ENCODE measurements at places on chromosomes 6 and 20.

DNA sequence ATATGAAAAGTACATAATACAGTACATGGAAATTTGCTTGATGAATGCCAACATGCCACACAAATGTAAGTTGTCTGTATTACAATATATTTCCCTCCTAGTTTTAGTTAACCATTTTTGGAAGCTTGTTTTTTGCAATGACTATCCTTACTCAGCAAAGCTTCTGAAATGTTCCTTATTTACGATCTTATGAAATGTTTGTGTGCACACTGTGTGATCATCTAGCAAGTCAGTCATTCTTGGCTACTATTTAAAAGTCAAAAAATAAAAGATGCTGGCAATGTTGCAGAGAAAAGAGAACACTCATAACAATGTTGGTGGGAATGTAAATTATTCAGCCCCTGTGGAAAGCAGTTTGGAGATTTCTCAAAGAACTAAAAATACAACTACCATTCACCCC lies 33.8 kb downstream of the SUMO4 start:
- DNase-seq: no peak

GRCh38 chr6:111011360-111012142 lies 29.7 kb downstream of the RPF2 start:
- DNase-seq: peak; percentile 59

GRCh38 chr6:54361734-54362133 lies 53.5 kb downstream of the TINAG start:
- no peak for DNase-seq

- no peak for DNase-seq
Observed at GRCh38 chr6:170230520-170231292, 60.2 kb downstream of the DLL1 start.

GRCh38 chr6:74568861-74569260 lies 637.0 kb downstream of the COL12A1 start:
- no peak for DNase-seq

DNA sequence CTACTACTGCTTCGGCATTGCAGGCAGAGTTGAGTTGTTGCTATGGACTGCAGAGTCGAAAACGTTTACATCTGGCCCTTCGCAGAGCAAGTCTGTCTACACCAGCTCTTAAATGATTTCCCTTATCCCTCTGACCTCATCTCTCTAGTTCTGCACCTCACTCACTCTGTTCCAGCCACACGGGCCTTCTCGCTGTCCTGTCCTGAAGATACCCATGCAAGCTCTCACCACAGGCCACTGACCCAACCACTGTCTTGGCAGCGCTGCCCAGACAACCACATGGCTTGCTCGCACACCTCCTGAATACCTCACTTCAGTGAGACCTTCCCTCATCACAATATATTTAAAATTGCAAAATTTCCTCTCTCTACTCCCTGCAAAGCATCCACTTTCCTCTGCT lies 31.4 kb downstream of the B4GALT5 start:
- no peak for DNase-seq

- DNase-seq: no peak
Observed at GRCh38 chr20:62716198-62716940, 7.7 kb downstream of the NTSR1 start.

- DNase-seq: peak; percentile 37
Observed at GRCh38 chr6:42781546-42781795, 381 bp upstream of the BICRAL start.

GRCh38 chr20:60728705-60729104 lies 523.4 kb upstream of the CDH4 start:
- DNase-seq: no peak

GRCh38 chr6:22222469-22222868 lies 74.4 kb downstream of the PRL start:
- no peak for DNase-seq

- DNase-seq: no peak
Observed at GRCh38 chr6:131769385-131770141, 38.3 kb upstream of the ENPP1 start.

DNA sequence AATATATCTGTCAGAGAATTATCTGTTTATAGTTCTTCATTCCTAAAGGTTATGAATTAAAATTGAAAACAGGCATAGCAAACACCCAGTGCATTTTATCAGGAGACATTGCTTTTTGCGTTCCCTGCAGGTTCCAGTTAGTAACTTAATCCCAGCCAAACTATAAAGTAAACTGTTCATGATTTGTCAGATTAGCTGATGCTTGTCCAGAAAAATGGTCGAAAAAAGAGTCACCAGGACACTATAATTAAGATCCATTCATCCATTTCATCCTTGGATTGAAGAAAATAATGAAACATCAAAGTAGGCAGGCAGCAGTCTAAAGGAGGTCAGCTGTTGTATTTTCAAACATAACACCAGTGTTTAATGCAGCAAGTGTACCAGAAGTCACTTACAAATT lies 75.9 kb downstream of the EPHA7 start:
- no peak for DNase-seq

- no peak for DNase-seq
Observed at GRCh38 chr20:51111290-51111689, 88.4 kb upstream of the KCNG1 start.

DNA sequence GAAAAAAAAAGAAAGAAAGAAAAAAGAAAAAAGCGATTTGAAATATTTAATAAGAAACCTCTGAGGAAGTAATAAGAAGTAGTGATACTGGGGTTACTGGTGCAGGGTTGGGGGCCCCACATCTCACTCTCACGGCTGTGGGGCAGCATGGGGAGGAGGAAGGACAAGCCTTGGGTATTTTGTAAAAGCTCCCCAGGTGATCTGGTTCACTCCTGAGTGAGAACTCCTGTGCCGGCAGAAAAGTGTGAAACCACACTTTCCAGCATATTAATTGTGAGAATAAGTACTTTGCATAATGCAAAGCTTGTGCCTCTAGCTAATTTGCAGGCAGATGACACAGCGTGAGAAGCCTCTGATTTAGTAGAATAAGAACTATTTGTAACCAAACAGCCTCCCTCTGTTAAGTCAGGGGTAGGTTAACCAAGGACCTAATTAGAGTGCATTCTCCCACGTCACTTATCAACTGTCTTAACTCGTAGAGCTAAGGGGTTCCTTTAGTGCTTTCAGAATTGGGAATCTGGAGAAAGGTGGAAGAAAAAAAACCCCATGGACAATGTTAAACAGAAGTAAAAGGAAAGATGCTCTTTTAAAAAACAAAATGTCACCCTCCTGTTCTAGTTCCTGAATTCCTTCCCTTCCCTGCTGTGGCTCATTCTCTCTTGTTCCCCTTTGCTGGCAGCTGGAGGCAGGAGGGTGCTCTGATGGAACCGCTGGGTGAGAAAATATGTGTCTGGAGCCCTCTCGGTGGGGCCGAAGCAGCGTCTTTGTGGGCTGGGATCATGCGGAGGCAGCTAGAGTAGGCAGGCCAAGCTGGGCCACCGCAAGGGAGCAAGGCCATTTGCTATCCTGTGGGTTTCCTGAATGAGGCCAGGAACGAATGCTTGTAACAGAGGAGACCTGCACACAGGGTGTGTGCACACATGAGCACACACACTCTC lies 108.7 kb downstream of the FYN start:
- DNase-seq: no peak

- no peak for DNase-seq
Observed at GRCh38 chr6:144467921-144468320, 182.8 kb downstream of the UTRN start.

DNA sequence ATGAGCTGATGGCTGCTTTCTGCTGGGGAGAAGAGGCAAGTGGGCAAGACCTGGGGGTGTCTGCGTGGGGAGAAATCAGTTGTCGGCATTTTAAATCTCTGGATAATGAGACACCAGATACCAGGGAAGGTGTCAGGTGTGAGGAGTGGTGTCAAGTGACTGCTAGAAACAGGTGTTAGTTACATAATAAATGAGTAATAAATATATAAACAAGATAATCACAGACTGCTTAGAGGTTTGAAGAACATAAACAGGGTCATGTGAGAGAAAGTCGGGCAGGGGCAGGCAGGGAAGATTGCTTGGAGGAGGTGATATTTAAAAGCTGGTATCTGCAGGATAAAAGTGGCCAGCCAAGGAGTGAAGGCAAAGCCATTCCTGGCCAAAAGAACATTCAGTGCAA lies 87.2 kb upstream of the RIN2 start:
- no peak for DNase-seq

GRCh38 chr6:68642977-68643376 lies 7.9 kb downstream of the ADGRB3 start:
- no peak for DNase-seq

GRCh38 chr6:156345700-156346099 lies 431.5 kb upstream of the ARID1B start:
- no peak for DNase-seq

- peak; percentile 68 for DNase-seq
Observed at GRCh38 chr20:33812152-33812849, 1.2 kb downstream of the CHMP4B start.

GRCh38 chr20:45913116-45913515 lies 1.2 kb upstream of the PLTP start:
- DNase-seq: no peak

- DNase-seq: no peak
Observed at GRCh38 chr20:7302250-7302649, 534.8 kb downstream of the BMP2 start.

GRCh38 chr6:88626460-88626859 lies 337.0 kb downstream of the RNGTT start:
- no peak for DNase-seq

- DNase-seq: no peak
Observed at GRCh38 chr20:22546344-22546743, 38.0 kb downstream of the FOXA2 start.

DNA sequence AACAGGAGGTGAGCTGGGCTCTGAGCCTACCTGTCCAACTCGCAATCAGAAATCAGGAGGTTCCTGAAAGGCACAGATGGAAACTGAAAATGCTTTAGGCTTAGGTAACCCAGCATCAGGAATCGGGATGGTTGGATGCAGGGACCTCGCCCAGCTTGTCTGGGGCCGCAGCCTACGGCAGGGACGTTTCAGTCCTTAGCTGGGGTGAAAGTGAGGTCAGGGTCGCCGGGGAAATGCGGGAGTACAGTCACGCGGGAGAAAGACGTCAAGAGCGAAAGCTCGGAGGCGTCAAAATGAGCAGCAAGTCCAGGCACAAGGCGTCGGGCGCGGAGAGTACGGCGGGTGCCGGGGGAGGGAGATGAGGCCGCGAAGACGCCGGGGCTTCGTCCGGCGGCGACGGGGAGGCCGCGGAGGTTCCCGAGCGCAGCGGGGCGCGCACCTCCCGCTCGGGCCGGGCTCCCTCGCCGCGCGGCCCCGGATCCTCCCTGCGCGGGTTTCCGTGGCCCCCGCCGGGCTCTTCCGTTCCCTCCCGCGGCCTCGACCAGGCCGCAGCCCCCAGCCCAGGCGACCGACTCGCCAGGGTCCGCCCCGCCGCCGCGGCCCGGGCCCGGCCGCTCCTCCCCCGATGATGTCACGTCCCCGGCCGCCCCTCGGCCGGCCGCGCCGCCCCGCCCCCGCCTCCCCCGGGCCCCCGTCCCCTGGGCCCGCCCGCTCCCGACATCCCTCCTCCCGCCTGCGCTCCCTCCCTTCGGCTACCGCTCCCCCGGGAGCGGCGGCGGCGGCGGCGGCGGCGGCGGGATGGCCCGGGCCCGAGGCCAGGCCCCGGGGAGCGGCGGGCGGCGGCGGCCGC lies at the start of gene EBF4:
Gene EBF4, plus strand, starts transcription at position 745 of the 850 bp plus-strand sequence. CDS start 866 bp downstream, outside the sequence.
- peak; percentile 18 for DNase-seq

- no peak for DNase-seq
Observed at GRCh38 chr6:148888856-148889255, 142.0 kb downstream of the UST start.

Data from trophoblast cell (in vitro differentiated cells and primary cell).